ENCODE measurements at places on chromosomes 4 and X.

DNA sequence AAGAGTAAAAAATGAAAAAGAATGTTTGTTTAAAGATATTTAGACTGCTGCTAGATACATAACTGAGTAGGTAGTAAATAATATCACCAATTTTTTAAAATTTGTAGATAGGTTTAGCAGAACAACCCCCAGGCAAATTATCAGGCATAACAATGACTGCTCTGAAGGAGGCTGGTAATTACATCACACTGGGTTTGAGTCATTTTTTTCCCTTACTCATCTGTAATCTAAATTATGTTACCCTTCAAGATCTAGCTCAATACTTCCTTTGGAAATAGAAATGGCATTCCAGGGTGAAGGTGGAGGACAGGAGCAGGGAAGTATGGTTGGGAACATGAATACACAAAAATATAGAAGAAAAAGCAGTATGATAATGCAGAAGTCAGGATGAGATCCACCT lies 431.6 kb upstream of the MAOA start:
- no peak for DNase-seq

DNA sequence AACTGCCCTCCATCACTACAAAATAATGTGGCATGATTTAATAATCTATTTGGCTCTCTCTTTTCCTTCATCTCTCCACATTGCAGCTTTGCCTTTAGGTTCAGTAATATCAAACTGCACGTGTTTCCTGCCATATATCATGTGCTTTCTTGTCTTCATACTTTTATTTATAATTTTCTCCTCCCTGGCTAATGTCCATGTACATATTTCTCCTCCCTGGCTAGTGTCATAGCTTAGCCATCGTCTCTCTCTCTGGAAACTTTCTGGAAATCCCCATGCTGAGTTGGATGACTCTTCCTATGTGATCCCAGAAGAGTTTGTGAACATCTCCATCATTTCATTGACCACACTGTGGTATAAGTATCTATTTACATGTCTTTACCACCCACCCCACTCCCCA lies 21.3 kb upstream of the PDGFC start:
- no peak for DNase-seq

GRCh38 chr4:57220172-57220571 lies 110.0 kb upstream of the IGFBP7 start:
- DNase-seq, result no peak

DNA sequence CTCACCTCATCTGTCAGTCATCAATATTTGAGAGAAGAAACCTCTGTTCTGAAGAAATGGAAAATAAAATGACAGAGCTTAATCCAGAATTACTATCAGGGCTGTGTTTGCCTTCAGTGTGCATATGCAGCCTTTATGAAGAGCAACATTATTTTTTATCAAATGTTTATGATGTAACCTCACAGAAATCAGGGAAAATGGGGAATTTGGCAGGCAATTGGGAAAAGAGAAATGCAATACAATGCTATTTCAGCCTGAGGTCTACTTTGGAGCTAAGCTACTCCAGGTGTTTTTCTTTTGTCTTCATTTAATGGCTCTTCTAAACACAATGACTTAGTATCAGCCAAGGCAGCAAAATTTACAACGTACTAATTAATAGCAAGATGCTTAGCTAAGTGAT lies 241.1 kb upstream of the TET2 start:
- DNase-seq, result no peak

GRCh38 chrX:103586314-103586646 lies 965 bp downstream of the TCEAL4 start:
- DNase-seq, result no peak

GRCh38 chr4:152578670-152579069 lies 42.8 kb upstream of the FBXW7 start:
- DNase-seq, result no peak

- DNase-seq, result no peak
These were observed 36.8 kb upstream of the VBP1 start for GRCh38 chrX:155179346-155179997.

DNA sequence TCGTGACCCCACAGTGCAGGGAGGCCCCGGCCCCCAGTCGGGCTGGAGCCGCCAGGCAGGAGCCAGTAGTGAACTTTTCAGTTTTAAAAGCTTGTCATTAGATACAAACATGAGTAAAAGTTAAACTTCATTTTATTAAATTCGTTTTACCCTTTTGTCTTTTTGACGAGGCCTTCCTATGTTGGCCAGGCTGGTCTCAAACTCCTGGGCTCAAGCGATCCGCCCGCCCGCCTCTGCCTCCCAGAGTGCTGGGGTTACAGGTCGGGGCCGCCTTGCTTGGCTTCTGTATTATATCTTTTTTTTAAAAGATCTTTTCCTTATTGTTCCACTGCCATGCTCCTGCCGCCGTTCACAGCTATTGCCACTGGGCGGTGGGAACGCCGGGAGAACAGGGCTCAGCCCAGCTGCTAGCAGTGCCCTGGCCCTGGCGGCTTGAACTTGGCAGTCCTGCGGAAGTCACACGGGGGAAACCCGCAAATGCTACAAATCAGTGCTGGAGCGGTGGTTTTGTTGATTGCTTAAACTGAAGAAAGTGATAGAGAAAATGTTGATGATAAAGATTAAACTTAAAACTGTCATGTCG lies 968 bp upstream of the NELFA start:
- DNase-seq, result no peak

DNA sequence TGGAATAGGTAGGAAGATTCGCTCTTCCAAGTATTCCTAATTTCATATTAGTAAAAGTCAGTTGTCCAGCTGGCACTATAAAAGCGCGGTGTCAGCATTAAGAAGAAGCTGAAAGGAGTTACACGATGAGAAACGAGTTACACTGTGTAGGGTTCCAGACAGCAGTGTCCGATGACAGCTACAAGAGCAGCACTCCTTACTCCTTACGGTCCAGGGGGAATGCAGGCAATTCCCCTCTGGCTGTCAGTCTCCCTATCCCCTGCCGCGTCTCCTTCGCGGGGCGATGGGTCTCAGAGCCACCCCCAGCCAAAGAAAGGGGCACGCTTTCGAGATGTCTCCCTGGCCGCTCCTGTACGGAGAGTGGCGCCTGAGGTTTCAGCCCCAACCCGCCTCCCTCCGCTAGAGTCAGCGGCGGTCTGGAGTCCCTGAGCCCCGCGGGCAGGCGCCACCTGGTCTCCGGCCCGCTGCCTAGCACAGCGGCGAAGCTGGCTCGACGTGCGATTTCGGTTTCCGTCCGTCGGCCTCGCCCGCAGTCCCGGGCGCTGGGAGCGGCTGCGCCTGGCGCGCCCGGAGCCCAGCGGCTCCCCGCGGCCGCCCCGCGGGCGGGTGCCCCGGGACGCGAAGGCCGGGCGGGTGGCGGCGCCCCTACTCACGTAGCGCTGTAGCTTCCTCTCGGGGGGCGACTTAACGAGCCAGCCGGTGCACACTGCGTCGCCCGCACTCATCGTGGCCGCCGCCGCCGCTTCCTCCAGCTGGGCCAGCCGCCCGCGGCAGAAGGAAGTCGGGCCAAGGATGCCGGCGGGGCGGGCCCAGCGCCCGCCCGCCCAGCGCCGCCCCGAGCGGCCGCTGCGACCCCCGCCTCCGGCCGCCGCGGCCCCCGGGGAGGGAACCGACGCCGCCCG lies at the start of gene GAB3:
TSS of gene GAB3 (minus strand) at position 777 of the 902 bp plus-strand sequence. CDS start at position 725, 52 bp downstream.
- no peak for DNase-seq

GRCh38 chr4:60857130-60857753 lies 342.9 kb upstream of the ADGRL3 start:
- DNase-seq, result no peak

- no peak for DNase-seq
These were observed 201.6 kb downstream of the TEX13A start for GRCh38 chrX:105018865-105019264.

DNA sequence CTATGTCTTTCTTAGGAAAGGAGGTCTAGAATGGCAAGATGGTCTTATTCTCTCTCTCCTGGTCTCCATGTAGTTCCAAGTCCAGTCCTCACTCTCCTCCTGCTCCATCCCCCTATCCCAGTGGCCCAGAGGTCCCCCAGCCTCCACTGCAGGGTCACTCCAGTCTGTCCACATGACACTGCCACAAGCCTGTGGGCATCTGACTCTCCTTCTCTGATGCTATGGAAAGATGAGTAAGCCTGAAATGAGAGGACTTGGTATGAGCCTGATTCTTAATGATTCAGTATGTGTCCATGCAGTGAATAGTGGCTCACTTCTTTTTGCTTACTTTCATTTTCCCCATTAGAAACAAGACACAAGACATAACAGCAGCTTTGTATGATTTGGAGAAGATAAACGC lies 516.8 kb upstream of the ADGRL3 start:
- peak; percentile 78 for DNase-seq

GRCh38 chrX:5051831-5052491 lies 1176.7 kb downstream of the NLGN4X start:
- no peak for DNase-seq

DNA sequence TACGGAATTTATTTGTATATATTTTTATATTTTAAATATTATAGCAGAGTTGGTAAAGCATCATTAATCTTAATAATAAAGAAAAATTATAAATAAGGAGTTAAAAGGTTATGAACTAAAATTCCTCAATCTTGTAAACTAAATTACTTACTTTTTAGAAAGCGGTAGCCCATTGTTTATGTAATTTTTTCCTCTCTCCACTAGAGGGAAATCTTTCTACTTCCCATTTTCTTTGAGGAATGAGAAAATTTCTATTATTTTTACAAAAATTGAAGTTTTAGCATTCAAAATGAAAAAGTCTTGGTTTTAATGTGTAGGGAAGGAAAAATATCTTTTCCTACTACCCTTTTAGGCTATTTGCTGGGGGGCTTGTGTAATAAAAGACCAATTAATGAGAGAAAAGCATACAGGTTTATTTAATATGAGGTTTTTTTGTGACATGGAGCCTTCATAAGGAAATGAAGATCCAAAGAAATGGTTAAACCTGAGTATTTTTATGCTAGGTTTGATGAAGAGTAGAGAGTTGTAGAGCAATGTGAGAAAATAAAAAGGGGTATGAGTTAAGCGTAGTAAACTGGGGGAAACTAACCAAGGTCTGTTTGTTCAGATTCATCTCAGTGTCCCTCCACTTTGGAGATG lies 68.7 kb upstream of the ADAD1 start:
- no peak for DNase-seq

GRCh38 chr4:100690812-100691211 lies 173.0 kb upstream of the EMCN start:
- DNase-seq, result no peak

GRCh38 chr4:40992472-40993295 lies 221.7 kb downstream of the APBB2 start:
- peak; percentile 58 for DNase-seq

DNA sequence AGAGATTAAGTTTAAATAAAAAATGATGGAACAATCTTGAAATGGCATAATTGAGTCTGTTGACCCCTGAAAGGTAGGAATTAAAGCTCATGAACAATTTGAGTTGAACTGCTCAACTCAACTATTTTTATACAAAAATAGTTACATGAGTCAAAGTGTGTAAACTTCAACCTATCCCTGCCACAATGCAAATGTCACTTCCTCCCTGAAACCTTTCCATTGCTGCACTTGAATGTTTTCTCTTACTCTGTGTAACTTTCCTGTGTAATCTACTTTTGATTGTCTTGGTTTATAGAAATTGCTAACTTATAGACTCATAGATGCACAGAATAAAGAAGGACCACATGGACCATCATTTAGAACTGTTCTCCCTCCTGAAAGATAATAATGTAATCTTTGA lies 218.5 kb downstream of the GBA3 start:
- DNase-seq, result no peak

DNA sequence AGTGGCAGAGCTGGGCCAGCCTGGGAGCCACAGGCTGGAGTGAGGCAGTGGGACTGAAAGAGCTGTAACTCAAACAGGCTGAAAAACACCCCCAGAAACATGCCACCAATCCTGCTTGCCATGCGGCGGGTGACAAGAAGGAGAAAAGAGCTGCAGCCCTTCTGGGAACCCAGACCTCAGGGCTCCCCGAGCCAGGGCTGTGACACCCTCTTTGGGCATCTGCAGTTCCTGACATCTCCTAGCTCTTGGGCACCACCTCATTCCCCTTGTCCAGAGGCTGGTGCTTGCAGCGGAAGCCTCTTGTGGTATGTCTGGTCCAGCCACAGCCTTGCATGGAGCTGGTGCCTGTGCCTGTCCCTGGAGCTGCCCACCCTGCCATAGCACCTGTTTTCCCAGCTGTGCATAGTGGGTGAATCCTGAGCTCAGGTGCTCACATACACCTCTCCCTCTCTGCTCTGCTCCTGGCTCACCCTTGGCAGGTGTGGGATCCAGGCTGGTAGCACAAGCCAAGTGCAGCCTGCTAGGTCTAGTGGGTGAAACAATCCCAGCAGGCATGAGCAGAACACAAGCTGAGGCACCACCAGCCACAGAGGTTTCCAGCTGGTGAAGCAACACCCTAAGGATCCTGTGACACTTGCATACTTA lies 149.0 kb downstream of the CXXC4 start:
- DNase-seq, result no peak

Measured in AG09309 (cell line).